ENCODE measurements at places on chromosomes 1 and 21.

DNA sequence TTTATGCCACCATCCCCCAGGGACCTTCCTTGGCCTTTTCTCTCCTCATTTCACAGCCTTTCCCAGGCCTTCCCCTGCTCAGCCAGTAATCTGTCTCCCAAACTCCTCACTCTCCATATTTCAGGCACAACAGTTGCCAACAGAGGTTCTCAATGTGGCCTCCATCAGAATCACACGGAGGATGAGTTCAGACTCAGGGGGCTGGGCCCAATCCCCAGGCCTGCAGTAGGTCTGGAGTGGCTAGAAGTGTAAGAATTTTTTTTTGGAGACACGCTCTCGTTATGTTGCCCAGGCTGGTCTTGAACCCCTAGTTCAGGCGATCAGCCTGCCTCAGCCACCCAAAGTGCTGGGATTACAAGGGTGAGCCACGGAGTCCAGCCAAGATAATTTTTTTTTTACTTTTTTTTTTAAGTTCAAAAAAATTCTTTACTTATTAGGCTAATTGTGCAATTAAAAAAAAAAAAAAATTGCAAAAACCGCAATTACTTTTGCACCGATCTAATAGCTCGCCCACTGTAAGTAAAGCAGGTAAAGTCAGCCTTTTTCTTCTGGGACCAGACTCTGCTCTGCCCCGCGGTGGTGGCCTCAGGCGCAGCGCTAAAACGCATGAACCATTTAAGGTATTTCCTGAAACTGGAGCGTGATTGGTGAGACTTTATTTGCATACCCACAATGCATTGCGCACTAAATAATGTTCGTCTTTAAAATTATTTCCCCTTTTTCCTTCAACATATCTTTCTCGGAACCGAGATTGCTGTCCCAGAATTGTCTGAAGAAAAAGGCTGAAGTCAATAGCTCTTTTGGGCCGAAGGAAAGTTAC lies 18.7 kb downstream of the KIAA2013 start:
- peak; percentile 68 for ATAC-seq

- no peak for ATAC-seq
Observed at GRCh38 chr21:42672699-42673458, 19.5 kb downstream of the PDE9A start.

GRCh38 chr1:229599218-229599954 lies 26.5 kb downstream of the TAF5L start:
- ATAC-seq: no peak

DNA sequence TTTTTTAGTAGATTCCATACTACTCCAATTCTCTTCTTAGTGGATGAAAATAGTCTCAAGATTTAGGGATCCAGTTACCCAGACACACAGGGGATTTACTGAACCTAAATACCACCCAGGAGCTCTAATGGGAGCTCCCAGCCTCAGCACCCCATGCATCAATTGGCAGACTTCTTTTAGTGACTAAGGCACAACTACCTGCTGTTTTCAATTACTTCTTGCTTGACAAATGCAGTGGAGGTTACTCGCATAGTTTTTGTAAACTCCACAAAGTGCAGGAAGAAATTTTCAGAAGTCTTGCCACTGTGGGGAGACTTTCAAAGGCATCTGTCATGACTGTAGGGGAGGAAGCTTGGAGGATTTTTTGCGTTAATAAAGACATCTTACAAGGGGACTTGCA lies 35.5 kb upstream of the MAP10 start:
- no peak for ATAC-seq

DNA sequence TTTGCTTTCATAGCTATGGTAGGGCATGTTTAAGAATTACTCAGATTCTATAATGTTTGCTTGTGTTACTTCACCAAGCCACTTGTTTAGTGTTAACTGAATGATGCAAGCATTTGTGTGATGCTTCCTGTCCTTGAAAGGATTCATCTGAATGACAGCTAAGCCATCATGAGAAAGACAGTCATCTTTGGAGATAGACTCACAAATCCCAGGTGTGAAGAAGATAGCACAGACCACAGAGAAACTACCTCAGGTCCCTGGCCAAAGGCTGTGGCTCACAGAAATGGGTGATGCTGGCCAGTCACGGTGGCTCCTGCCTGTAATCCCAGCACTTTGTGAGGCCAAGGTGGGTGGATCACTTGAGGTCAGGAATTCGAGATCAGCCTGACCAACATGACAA lies 321.4 kb downstream of the DPYD start:
- peak; percentile 86 for ATAC-seq

- no peak for ATAC-seq
Observed at GRCh38 chr1:184329962-184330868, 56.6 kb upstream of the C1orf21 start.

DNA sequence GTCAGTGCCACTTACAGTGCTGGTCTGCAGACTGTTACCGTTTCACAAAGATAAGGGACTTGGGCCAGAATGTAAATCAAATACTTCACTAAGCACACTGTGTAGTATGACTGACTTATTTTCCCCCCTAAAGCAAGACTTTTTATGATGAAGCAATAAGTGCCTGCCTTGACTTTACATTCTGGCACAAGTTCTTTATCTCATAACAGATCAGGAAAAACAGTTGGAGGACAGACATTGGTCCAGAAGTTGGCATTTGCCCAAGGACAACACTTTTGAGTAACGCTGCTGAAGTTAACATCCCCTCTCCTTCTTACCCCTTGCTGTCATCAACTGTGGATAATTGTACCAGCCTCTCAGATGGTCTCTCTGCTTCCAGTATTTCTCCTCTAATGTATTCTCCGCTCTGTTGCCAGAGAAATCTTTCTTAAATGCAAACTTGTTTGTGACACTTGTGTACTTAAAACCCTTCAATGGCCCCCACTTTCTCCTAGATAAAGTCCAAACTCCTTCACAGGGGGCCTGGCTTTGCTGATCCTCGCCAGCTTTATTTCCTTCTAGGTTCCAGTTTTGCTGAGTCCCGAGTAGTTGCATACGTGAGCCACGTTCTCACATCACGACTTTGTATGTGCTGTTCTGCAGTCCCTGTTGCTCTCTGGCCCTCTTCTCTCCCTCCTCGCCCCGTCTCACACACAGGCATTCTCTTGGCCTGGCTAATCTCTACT lies 45.7 kb downstream of the S1PR1 start:
- ATAC-seq: no peak

- no peak for ATAC-seq
Observed at GRCh38 chr21:45826676-45827301, 154.8 kb upstream of the COL6A1 start.

- ATAC-seq: no peak
Observed at GRCh38 chr1:246820666-246821065, 96.5 kb downstream of the SCCPDH start.

GRCh38 chr1:149977345-149977744 lies 33.2 kb downstream of the OTUD7B start:
- no peak for ATAC-seq

DNA sequence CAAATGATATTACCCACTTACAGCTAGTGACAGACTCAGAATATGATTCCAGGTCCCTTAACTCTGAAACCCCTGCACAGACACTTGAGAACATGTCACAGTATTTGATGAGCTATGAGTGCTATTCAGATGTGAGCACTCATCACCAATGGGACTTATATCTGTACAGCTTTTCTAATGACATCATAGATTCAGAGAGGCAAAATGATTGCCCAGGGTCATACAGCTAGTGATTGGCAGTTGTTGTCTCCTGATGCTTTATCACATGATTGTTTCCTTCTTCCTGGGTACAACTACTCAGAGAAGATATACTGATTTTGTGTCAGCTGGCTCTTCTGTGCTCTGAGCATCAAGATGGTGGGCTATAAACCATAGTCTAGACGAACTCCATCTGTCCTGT lies 428.0 kb upstream of the BEND5 start:
- ATAC-seq: no peak

- ATAC-seq: no peak
Observed at GRCh38 chr1:11787251-11787803, 18.4 kb downstream of the MTHFR start.

GRCh38 chr1:187744665-187745064 lies 915.9 kb downstream of the PLA2G4A start:
- no peak for ATAC-seq

DNA sequence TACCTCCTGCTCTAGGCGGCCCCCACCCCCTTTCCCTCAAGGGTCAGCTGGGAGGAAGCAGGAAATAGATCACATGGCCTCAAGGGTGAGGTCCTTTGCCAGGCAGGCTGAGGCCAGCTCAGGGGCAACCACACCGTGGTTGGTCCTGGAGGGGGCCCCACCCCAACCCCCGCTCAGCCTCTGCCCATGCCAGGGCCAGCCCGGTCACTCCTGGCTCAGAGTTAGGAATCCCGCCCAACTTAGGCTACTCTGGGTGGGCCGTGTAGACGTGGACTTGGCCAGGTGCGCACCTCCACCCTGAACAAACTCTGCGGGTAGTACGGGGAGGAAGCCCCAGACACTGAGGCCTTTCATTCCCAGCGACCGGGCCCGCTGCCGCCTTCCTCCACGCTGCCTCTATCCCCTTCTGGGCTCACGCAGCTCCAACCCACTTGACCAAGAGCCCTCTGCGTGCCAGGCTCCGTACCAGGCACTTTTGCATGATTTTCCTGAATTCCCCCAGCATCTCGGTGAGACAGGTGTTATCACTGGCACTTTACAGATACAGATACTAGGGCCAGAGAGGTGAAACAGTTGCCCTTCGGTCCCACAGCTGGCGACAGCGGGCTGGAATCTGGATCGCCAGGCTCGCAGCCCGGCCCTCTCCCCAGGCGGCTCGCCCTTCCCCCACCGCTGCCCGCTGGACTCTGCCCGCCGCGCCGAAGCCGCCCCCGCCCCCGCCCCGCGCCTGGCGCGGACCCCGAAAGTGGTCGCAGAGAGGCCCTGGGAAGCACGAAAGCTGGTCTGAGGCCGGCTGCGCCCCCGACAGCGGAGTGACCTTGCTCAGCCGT lies 769 bp downstream of the GALE start:
- peak; percentile 67 for ATAC-seq

- peak; percentile 66 for ATAC-seq
Observed at GRCh38 chr1:51518033-51518585, 957 bp downstream of the EPS15 start.

GRCh38 chr1:219661464-219662092 lies 48.7 kb upstream of the ZC3H11B start:
- ATAC-seq: no peak

DNA sequence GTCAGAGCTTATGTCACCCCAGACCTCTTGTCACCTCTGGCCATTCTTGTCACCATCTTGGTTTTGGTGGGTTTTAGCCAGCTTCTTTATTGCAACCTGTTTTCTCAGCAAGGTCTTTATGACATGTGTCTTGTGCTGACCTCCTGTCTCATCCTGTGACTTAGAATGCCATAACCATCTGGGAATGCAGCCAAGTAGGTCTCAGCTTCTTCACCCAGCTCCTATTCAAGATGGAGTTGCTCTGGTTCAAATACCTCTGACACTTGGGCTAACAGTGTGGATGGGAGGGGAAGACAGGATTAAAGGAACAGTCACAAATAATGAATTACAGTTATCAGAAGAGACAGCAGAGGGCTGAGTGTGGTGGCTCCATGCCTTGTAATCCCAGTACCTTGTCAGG lies 30.5 kb upstream of the PIK3CD start:
- no peak for ATAC-seq

DNA sequence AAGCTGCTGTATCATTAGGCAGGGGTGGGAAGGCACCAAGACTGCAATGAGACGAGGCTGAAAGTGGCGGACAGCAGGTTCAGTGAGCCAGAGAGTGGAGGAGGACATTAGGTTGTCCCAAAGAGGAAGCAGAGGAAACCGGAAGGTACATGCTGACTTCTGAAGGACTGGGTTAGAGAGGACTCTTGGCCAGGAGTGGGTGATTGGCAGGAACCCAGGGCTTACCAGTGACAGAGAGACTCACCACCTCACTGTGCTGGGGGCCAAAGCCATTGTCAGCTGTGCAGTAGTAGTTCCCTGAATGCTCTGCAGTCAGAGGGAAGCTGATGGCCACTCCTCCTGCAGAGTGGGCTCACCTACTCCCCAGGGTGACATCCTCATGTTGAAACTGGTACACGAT lies 41.9 kb upstream of the FCRL4 start:
- ATAC-seq: no peak

DNA sequence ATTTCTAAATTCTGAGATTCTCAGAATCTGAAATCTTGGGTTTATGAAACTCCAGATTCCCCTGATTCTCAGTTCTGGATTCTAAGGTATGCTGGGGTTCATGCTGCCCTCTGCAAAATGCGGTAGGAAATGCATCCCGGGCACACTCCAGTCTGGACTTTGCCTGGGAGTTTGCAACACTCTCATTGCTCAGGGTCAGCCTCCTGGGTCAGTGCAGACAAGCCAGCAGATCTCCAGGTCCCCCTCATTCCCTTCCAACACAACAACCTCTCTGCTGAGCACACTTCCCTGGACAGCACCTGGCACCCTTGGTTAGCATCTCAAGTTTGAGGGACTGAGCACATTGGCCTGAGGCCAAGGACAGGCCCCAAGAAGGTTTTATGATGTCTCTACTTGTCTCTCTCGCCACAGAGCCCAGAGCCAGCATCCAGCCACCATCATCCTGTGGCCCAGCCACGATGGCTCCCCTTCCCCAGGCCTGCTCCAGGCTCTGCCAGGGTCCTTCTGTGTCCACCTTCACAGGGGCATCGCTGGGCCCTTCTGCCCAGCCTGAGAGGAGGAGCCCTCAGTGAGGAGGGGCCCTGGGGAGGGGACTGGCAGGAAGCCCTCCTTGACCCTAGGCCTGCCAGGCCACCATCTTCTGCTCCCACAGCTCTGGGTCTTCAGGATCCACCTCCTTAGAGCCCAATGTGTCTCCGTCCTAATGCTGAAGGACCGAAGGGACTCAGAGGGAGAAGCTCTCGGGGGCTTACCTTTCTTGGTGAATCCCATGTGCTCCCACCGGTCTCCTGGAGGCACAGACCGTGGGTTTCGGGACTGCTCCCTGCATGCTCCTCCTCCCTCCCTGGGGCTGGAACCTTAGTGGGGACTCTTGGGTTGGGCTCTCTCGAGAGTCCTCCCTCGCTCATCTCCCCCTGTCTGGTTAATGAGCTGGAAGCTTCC lies 550.7 kb downstream of the PTPRU start:
- no peak for ATAC-seq

DNA sequence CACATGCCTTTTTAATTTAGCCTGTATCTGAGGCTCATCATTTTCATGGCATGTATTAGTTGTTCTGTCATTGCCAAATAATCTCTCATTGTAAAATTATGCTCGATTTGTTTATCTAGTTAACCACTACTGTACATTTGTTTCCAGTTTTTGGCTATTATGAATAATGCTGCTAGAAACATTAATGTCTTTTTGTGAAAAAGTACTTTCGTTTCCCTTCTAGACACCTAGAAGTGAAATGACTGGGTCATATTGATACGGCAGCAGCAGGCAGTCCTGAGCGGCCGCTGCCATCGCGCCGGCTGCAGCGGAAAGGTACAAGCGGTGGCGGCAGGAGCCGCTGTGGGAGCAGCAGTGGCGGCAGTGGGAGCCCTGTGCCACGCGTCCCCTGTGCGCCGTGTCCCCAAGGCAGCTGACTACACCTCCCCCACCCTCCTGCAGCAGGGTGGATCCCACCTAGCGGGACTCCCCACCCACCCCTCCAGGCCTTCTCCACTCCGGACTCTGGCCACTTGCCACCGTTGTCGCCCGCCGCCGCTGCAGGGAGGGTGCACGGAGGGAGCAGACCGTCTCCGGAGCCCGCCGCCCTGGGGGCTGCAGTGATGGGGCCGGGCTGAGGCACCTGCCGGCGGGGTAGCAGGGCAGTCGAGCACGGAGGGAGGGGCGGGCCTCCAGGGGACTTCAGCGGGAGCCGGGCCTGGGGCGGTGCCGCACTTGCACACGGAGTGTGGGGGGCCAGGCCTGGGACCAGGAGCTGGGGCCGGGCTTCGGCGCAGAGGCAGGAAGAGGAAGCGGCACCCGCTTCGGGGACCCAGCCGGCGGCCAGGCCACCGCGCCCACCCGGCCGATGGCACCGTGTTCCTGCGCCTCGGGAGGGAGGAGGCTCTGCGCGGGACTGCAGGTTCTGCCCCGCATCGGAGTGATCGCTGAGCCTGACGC lies 66.8 kb upstream of the RGS7 start:
- peak; percentile 23 for ATAC-seq

GRCh38 chr1:209751627-209752231 lies 4.1 kb upstream of the TRAF3IP3 start:
- ATAC-seq: peak; percentile 61

Data from activated T-helper 17 cell treated with anti-CD3 and anti-CD28 coated beads, Interleukin-2, amount 50 U/mL, for 72 hours (primary cell).